ENCODE measurements at places on chromosomes 1 and 21. TPM values are rescaled to one million over a fixed set of nuclear protein-coding genes. Genes with fewer than 3 reads are reported as not detected.
A peak's percentile ranks its signal among the peaks of the same experiment; 100 is the strongest.

DNA sequence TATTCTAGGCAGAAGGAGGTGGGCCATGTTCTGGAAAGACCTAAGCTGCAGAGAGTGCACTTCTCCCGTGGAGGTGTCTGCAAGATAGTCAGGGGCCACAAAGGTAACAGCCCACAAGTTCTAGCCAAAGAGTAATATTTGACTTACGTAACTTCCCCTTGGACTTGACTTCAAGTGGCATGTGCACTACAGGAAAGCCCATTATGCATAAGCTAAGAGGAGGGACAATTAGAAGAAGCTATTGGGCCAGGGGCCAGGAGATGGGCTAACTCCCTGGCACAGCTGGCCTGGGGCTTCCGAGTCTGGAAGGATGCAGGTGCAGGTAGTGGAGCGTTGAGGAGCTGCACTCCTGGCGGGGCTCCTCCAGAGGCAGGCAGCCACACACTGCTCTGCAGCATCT, 58.3 kb downstream of the ERG start:
- DNase-seq, result no peak
- H3K4me3 ChIP-seq, result no peak overlapping the region
- no peak overlapping the region for H3K27ac ChIP-seq
- no peaks in the 10 kb centered on the region for H3K36me3 ChIP-seq
- H3K27me3 ChIP-seq, result no peaks in the 10 kb centered on the region
- H3K4me1 ChIP-seq, result no peaks in the 10 kb centered on the region

DNA sequence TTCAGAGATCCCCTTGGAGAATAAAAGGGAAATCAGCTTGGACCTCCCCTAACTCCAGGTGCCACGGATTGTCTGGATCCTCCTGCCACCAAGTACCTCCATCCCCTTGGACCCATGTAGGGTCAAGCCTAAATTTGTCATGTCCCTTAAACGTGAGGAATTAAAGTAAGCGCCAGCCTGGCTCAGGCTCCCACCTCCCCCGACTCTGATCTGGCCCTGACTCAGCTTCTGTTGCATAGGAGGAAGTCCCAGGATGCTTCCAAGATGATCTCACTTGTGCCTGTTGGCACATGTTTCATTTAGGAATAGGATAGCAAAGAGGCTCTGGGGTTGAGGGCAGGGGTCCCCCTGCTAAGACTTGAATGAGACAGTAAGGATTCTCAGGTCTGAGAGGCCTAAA, 231.9 kb upstream of the JUN start:
- no peak overlapping the region for H3K4me3 ChIP-seq
- H3K27ac ChIP-seq, result no peak overlapping the region
- H3K4me1 ChIP-seq, result peaks cover 62% of the 10 kb centered on the region
- DNase-seq, result no peak

GRCh38 chr1:50123071-50123470, 14.4 kb downstream of the ELAVL4 start:
- peaks cover 2% of the 10 kb centered on the region for H3K27me3 ChIP-seq
- H3K4me3 ChIP-seq, result no peak overlapping the region
- no peaks in the 10 kb centered on the region for H3K4me1 ChIP-seq
- no peak overlapping the region for H3K27ac ChIP-seq
- DNase-seq, result no peak

- H3K27ac ChIP-seq, result peak overlapping the region; percentile 75
- peaks cover 37% of the 10 kb centered on the region for H3K4me1 ChIP-seq
- H3K36me3 ChIP-seq, result peaks cover 2% of the 10 kb centered on the region
- H3K4me3 ChIP-seq, result peak overlapping the region; percentile 64
- no peaks in the 10 kb centered on the region for H3K27me3 ChIP-seq
Observed at GRCh38 chr1:66246351-66247269, 287.3 kb upstream of the SGIP1 start.

- peak overlapping the region; percentile 67 for H3K27ac ChIP-seq
- DNase-seq, result peak; percentile 75
- peak overlapping the region; percentile 68 for H3K4me3 ChIP-seq
- H3K36me3 ChIP-seq, result peaks cover 10% of the 10 kb centered on the region
Observed at GRCh38 chr1:26696119-26696653, 371 bp downstream of the ARID1A start.

DNA sequence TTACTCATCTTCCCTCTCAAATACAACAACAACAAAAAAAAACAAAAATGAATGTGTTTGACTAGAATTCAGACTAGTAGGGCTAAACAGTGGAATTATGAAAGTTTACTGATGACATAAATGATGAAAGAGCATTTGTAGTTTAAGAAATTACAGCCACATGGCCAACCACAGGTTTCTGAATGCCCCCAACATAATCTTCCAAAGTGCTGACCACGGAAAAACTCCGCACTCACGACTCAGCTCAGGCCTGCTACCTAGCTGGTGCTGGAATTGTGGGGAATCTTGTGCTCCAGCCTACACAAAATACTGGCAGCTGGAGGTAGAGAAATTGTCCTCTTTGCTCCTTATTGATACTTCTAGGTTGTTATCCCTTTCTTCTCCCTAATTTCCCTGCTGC, 23.6 kb upstream of the TBX15 start:
- no peak overlapping the region for H3K27ac ChIP-seq
- no peak for DNase-seq
- peaks cover 3% of the 10 kb centered on the region for H3K36me3 ChIP-seq
- no peak overlapping the region for H3K4me3 ChIP-seq
- H3K27me3 ChIP-seq, result peaks cover 37% of the 10 kb centered on the region
- H3K4me1 ChIP-seq, result peaks cover 3% of the 10 kb centered on the region

DNA sequence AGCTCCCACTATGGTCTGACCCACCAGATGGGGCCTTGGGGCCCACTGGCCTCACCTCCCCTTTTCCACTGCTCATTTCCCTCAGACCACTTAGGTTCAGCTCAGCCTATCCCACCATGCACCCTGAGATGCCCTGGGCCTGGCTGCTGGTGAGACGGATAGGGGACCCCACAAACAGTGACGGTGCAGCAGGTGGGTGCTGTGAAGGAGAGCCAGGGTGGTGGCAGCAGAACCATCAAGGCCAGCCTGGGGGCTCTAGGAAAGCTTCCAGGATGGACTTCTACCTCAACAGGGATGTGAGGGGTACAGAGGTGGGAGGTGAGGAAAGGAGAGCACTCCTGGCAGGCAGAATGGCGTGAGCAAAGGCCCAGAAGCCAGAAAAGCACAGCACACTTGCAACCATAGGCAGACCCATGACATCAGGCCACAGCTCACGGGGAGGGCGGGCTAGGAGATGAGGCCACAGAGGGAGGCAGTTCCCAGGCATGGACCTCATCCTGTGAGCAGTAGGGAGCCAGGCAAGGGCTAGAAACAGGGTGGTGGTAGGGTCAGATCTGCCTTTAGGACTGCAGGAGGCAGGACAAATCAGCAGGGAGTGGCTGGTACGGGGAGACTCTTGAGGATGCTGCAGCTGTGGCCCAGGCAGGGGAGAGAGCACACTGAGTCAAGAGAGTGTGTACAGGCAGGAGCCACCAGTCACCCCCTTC, 23.1 kb downstream of the CYB5RL start:
- no peaks in the 10 kb centered on the region for H3K36me3 ChIP-seq
- H3K27ac ChIP-seq, result no peak overlapping the region
- H3K27me3 ChIP-seq, result no peaks in the 10 kb centered on the region
- DNase-seq, result no peak

DNA sequence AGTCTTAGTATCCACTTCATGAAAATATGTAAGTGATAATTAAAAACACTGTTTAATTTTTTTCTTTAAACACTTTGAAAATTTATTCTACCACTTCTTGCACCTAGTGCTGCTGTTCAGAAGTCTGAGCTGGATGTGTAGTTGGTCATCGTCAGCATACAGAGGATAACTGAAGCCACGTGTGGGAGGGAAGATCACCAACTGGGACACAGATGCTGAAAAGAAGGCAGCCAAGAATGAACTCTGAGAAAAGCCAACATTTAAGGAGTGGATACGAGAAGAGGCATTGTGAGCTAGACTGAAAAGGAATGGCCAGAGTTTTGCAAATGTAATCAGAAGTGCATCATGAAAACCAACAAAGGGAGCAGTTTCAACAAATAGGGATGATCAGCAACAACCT, 24.6 kb upstream of the CLCA4 start:
- H3K4me1 ChIP-seq, result no peaks in the 10 kb centered on the region
- H3K27me3 ChIP-seq, result peaks cover 3% of the 10 kb centered on the region
- no peak for DNase-seq
- no peaks in the 10 kb centered on the region for H3K36me3 ChIP-seq
- H3K4me3 ChIP-seq, result no peak overlapping the region

- peaks cover 8% of the 10 kb centered on the region for H3K4me1 ChIP-seq
- no peak for DNase-seq
- H3K4me3 ChIP-seq, result no peak within 1 kb of the TSS
Observed at GRCh38 chr1:75611014-75611413, at the start of gene SLC44A5. TSS of gene SLC44A5 (minus strand) at chr1:75611114. CDS start at chr1:75541447, 69,667 bp downstream.

DNA sequence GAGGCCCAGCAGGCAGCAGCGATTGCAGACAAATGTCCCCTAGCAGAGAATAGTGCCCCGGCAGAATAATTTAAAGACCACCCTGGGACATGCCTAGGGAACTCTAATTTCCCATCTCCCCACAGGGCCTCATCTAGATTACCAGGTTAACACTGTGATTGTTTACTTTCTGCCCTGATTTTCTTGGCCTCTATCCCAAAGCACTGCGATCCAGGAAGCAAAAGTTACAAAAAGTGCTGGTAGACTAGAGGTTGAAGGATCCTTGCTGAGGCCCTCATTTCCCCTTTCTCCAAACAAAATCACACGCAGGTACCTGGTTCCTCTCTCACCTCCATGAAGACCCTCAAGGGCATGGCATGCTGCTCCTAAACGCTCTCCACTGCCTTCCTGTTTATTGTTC, 229.7 kb downstream of the C1orf94 start:
- no peak overlapping the region for H3K4me3 ChIP-seq
- no peak overlapping the region for H3K27ac ChIP-seq
- H3K4me1 ChIP-seq, result no peaks in the 10 kb centered on the region
- peaks cover 1% of the 10 kb centered on the region for H3K27me3 ChIP-seq
- no peak for DNase-seq
- no peaks in the 10 kb centered on the region for H3K36me3 ChIP-seq

DNA sequence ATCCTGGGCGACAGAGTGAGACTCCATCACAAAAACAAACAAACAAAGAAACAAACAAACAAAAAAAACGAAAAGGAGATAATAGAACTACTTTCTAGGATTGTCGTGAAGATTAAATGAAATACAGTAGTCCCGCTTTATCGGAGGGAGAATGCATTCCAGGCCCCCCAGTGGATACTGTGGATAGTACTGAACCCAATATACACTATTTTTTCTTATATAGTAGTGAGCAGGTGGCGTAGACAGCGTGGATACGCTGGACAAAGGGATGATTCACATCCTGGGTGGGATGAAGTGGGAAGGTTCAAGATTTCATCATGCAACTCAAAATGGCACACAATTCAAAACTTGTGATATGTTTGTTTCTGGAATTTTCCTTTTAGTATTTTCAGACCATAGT, 8.0 kb downstream of the SLC35F3 start:
- no peak overlapping the region for H3K27ac ChIP-seq
- DNase-seq, result no peak
- H3K36me3 ChIP-seq, result no peaks in the 10 kb centered on the region
- H3K4me1 ChIP-seq, result no peaks in the 10 kb centered on the region

DNA sequence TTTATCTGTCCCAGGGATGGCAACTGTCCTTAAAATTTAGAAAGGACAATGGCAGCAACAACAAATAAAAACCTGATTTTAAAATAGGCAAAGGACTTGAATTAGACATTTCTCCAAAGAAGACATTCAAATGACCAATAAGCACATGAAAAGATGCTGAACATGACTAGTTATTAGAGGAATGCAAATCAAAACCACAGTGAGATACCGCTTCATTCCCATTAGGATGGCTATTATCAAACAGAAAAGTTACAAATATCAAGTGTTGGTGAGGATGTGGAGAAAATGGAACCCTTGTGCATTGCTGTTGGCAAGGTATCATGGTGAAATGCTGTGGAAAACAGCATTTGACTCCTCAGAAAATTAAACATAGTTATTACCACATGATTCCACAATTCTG, 120.7 kb downstream of the CRB1 start:
- H3K36me3 ChIP-seq, result no peaks in the 10 kb centered on the region
- no peak for DNase-seq
- H3K4me3 ChIP-seq, result no peak overlapping the region
- H3K4me1 ChIP-seq, result peaks cover 19% of the 10 kb centered on the region

DNA sequence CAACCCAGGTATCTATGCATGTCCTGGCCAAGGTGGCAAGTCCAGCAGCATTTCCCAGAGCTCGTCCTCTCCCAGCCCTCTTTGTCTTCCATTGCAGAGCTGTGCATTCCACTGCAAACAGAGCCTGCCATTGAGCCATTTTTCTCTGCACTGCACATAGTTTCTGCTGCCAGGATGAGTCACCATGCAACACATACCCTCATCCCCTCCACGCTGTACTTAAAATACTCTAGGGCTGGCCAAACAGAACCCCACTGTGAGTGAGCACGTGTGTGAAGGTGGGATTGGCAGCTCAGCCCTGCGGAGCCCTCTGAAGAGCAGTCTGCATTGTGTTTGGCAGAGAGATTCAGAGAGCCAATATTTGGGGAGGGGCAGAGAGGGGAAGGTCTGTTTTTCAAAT, 3.9 kb upstream of the ATP1B1 start:
- H3K27me3 ChIP-seq, result peaks cover 25% of the 10 kb centered on the region
- no peak for DNase-seq
- H3K36me3 ChIP-seq, result no peaks in the 10 kb centered on the region

The ITLN2 gene
- total RNA-seq, result not detected

The SPRR2B gene
- not detected for total RNA-seq

The RCSD1 gene
- total RNA-seq, result 74.7 TPM
